ENCODE measurements at places on chromosomes 3 and 15. TPM values are rescaled to one million over a fixed set of nuclear protein-coding genes. Genes with fewer than 3 reads are reported as not detected.

C15orf61 gene
- total RNA-seq = 6.2 TPM

NKTR gene
- total RNA-seq = 20.4 TPM

STOML1 gene
- 23.5 TPM for total RNA-seq

SSUH2 gene
- 0.82 TPM for total RNA-seq

- no peak for DNase-seq
Measured at GRCh38 chr15:94259121-94259751, 27.9 kb downstream of the MCTP2 start.

DNA sequence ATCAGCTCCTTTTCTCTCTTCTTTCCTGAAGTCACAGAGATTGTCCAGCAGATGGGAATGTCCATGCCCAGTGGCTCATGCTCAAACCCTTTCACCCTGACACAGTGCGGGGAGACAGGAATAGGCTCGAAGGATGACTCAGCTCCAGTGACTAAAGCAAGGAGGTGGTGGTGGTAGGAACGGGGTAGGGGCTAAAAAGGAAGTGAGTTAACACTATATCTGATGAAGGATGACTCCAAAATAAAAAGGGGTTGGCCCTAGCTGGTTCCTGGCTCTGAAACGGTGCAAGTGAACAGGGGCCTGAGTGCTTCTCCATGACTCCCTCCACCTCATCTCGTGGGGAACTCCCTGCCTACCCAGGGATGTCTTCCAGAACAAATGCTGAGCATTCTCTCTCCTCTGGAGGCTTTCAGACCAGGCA lies 167.4 kb upstream of the LPP start:
- no peak for DNase-seq

GRCh38 chr3:128226795-128227395 lies 73.6 kb downstream of the EEFSEC start:
- DNase-seq = no peak

- DNase-seq = no peak
Measured at GRCh38 chr3:192449036-192449435, 278.3 kb downstream of the FGF12 start.
